Mucosa of gallbladder (tissue), 1 donor: ENCODE measurements at places on chromosomes 4 and X. TPM values are rescaled to one million over a fixed set of nuclear protein-coding genes. Genes with fewer than 3 reads are reported as not detected.

The KLF8 gene
- total RNA-seq = 5.0 TPM

The GPM6B gene
- 6.8 TPM for total RNA-seq

The EDA gene
- total RNA-seq = 8.4 TPM

The SLC10A4 gene
- total RNA-seq = 0.43 TPM

The FRMD7 gene
- total RNA-seq = 0.12 TPM

DNA sequence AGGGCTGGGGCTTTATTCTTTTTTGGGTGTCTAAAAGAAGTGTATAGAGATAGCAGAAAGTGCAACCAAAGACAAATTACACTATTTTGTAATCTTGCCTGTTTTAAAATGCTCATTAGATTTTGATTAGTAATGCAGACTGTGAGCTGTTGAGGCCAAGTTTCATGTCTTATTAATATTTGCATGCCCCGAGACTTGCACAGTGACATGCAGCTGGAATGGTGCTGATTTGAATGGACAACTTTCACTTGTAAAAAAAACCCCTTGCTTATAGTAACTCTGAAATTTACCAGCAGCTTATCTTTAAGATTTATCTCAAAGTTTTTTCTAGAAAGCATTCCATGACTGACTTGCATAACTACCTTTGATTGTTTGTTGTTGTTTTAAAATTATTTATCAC is 835.1 kb upstream of the IGFBP7 start:
- no peak for DNase-seq

DNA sequence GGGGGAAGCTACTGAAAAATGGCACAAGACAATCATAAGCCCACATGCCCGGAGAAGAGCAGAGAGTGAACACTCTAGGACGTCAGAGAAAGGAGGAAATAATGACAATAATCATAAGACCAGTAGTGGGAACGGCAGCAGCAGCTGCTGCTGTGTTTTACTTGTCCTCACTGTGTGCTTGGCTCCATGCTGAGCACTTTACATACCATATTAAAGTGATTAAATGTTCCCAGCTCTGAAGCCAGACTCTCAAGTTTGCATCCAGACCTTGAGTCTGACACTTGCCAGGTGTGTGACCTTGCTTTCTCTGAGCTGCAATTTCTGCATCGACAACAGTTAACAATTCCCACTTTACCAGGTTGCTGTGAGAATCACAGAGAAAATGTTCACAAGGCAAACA is 255.4 kb downstream of the SPANXN1 start:
- DNase-seq = no peak

- no peak for DNase-seq
Measured at GRCh38 chr4:26719954-26720552, 136.2 kb downstream of the TBC1D19 start.

DNA sequence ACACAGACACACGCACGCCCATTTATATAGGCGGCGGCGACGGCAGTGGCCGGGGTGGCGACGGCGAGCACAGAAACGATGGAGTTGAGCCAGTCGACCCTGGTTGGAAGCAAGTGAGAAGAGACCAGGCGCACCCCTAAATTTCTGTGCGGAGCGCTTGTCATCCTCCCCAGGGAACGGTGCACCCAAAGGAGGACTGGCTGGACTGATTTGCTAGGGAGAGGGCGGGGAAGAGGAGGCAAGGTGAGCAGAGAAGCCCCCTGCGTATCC is 302 bp downstream of the NHS start:
- no peak for DNase-seq

DNA sequence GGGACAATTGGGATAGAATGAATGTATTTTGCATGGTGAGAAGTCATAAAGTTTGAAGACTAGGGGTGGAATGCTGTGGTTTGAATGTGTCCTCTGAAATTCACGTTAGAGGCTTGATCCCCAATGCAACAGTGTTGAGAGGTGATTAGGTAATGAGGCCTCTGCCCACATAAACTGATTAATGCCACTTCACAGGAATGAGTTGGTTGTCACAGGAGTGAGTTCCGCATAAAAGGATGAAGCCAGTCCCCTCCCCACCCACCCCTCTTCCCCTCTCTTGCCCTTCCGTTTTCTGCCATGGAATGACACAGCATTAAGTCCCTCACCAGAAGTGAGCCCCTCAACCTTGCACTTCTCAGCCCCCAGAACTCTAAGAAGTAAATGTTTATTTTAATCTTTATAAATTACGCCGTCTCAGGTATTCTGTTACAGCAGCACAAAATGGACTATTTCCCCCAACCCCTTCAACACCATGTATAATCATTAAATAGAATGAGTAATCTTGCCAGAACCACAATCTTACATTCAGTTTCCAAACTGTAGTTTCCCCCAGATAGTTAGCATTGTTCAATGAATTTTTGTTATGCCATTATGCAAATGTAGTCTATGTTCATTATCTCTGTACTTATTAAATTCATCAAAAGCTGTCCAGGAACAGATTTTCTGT is 5.5 kb upstream of the MMAA start:
- no peak for DNase-seq
